ENCODE measurements at places on chromosomes 11 and 22. TPM values are rescaled to one million over a fixed set of nuclear protein-coding genes. Genes with fewer than 3 reads are reported as not detected.

GRCh38 chr11:116415095-116415494 is 357.7 kb downstream of the BUD13 start:
- no peak for DNase-seq

ATL3 gene
- 17.0 TPM for polyA plus RNA-seq

CALCB gene
- 2.7 TPM for polyA plus RNA-seq

DNA sequence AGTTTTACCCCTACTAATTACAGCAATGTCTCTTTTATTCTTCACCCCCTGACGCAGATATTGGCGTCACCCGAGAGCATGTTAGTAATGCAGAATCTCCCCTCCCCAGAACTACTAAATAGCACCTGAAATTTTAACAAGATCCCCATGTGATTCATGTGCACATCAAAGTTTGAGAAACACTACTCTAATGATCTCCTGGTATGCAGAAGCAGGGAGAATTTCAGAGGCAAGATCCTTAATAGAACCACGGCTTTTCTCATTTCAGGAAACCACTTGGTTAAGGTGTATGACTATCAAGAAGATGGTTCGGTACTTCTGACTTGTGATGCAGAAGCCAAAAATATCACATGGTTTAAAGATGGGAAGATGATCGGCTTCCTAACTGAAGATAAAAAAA is 5.3 kb downstream of the CD3G start:
- no peak for DNase-seq

TEX54 gene
- 0.33 TPM for polyA plus RNA-seq

DDTL gene
- polyA plus RNA-seq, result 6.0 TPM

DNA sequence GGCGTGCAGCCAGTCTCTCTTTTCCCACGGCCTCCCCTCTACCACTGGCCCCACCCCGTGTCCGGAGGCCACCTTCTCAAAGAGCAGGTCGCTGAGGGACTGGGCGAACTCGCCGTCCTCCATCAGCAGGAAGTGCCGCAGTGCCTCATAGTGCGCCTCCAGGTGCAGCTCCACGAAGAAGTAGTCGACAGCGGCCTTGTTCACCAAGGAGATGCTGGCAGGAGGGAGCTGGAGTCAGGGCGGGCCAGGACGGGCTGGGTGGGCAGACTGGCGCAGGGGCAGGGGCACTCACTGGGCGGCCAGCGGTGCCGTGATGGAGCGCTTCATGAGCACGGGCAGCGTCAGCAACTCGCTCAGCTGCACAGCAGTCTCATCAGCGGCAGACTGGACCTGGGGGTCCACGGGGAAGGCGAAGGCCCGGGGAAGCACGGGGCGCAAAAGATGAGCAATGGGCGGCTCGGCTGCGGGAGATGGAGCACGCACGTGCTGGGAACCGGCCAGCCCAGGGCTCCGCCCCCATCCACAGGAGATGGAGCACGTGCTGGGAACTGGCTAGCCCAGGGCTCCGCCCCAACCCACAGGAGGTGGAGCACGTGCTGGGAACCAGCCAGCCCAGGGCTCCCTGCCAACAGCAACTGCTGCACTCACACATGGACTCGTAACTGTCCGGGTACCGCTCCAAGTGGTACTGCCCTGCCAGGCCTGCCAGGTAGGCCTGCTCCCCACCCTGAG is 18.4 kb downstream of the SELENOO start:
- no peak for DNase-seq

DNA sequence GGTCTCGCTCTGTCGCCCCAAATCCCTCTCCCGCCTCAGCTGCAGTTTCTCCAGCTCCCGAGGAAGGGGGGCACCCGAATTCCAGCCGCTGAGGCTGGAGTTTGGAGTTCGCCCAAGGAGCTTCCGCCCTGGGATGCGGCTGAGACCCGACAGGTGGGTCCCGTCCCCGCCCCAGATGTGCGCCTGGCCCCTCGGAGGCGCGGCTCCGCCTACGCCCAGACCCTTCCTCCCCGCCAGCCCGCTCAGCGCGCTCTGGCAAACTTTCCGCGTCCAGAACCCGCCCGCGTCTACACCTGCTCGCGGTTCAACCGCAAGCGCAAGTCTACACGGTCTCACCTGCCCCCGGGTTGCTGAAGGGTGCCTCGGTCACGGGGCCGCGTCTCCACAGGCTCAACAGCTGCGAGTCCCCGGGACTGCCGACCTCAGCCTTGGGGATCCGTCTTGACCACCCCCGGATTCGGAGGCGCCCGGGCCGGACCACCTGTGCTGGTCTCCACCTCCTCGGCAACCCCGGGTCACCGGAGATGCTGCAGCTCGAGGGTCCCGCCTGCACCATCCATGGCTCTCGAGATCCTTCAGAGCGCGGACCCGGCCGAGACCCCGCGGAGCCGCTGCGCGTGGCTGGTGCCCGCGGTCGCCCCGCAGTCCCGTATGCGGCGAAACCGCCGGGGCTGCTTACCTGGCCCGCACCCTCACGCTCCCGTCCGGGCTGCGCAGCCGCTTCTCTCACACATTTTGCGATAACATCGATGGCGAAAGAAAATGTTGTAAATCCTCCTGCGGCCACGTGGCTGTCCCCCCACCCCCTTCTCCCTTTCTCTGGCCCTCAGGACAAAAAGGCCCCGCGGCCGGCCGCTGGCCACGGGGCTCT is 63.6 kb downstream of the NFAM1 start:
- DNase-seq, result no peak
